Dorsolateral prefrontal cortex (tissue), 122 donors: ENCODE measurements at places on chromosomes 1 and 21. TPM values are rescaled to one million over a fixed set of nuclear protein-coding genes. Genes with fewer than 3 reads are reported as not detected.

ZNF648 gene
- 0.23 TPM for total RNA-seq

INSRR gene
- 0.26 TPM for total RNA-seq

ORC1 gene
- total RNA-seq = 0.47 TPM

GBP6 gene
- total RNA-seq = 0.22 TPM

SMCP gene
- not detected for total RNA-seq
